ENCODE measurements at places on chromosomes 1 and 21. TPM values are rescaled to one million over a fixed set of nuclear protein-coding genes. Genes with fewer than 3 reads are reported as not detected.

CDCA8 gene
- total RNA-seq = 4.4 TPM

NAV1 gene
- total RNA-seq = 151 TPM

FCER1A gene
- not detected for total RNA-seq

DNA sequence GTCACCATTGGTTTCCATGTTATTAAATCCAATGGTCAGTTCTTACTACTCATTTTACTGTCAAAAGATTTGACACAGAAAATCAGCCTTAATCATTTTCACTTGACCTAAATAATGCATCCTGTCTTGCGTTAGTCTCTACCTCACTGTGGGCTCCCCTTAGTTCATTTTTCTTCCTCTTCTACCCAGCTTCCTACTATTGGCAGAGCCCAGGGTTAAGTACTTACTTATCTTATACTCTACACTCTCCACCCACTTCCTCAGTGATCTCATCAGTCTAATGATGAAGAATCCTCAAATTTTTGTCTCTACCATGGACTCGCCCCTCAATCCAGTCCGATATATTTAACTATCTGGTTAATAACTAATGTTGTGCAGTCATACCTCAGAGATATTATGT is 735.9 kb downstream of the KCNT2 start:
- H3K27me3 ChIP-seq = no peaks in the 10 kb centered on the region
- no peak for DNase-seq
- no peak overlapping the region for H3K4me3 ChIP-seq
- H3K36me3 ChIP-seq = no peaks in the 10 kb centered on the region
- H3K27ac ChIP-seq = no peak overlapping the region

- H3K27me3 ChIP-seq = no peaks in the 10 kb centered on the region
- H3K4me3 ChIP-seq = no peak overlapping the region
- peak; percentile 57 for DNase-seq
Observed at GRCh38 chr1:36411674-36412648, 14.3 kb upstream of the LSM10 start.

DNA sequence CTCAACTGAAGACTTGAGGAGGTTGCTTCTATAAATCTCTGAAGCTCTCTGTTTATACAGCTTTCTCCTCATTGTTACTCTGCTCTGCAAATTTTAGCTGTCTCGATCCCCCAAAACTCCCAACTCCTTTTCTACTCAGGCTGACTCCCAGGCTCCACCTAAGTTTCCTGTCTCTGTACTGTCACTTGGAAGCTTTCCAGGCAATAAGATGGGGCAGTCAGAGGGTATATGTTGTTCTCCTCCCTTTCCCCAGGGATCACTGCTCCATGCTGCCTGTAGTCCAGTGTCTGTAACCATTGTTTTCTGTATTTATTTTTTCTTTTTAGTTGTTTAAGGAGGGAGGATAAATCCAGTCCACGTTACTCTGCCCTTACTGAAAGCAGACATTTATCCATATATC is 13.4 kb downstream of the TSNAX start:
- H3K27ac ChIP-seq = no peak overlapping the region
- peaks cover 38% of the 10 kb centered on the region for H3K36me3 ChIP-seq
- H3K4me1 ChIP-seq = no peaks in the 10 kb centered on the region

DNA sequence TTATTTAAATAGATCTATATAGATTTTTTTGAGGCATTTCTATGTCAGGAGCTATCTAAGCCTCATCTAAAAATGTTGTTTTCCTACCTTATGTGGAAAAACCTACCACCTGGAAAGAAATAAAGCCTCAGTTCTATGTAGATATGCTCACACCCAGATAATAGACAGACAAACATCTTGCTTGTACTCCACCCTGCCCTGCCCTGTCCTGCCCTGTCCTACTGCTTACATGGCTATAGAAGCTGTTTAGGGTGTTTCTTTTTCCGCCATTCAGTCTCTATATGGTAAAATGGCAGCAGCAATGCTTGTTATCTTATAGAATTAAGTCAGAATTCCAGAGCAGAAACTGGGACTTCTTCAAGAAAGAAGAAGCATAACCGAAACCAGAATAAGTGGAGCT is 13.4 kb downstream of the CTTNBP2NL start:
- no peak for DNase-seq
- no peak overlapping the region for H3K4me3 ChIP-seq
- H3K36me3 ChIP-seq = peaks cover 9% of the 10 kb centered on the region
- no peaks in the 10 kb centered on the region for H3K27me3 ChIP-seq
- no peaks in the 10 kb centered on the region for H3K4me1 ChIP-seq

- H3K36me3 ChIP-seq = no peaks in the 10 kb centered on the region
- DNase-seq = no peak
- peak overlapping the region; percentile 86 for H3K27ac ChIP-seq
- H3K4me3 ChIP-seq = peak overlapping the region; percentile 4
- peaks cover 28% of the 10 kb centered on the region for H3K4me1 ChIP-seq
Observed at GRCh38 chr1:42319871-42320484, 15.1 kb downstream of the FOXJ3 start.

- H3K27me3 ChIP-seq = no peaks in the 10 kb centered on the region
- peaks cover 5% of the 10 kb centered on the region for H3K36me3 ChIP-seq
- no peak overlapping the region for H3K27ac ChIP-seq
- no peak for DNase-seq
Observed at GRCh38 chr1:19326748-19327065, 14.6 kb downstream of the SLC66A1 start.

DNA sequence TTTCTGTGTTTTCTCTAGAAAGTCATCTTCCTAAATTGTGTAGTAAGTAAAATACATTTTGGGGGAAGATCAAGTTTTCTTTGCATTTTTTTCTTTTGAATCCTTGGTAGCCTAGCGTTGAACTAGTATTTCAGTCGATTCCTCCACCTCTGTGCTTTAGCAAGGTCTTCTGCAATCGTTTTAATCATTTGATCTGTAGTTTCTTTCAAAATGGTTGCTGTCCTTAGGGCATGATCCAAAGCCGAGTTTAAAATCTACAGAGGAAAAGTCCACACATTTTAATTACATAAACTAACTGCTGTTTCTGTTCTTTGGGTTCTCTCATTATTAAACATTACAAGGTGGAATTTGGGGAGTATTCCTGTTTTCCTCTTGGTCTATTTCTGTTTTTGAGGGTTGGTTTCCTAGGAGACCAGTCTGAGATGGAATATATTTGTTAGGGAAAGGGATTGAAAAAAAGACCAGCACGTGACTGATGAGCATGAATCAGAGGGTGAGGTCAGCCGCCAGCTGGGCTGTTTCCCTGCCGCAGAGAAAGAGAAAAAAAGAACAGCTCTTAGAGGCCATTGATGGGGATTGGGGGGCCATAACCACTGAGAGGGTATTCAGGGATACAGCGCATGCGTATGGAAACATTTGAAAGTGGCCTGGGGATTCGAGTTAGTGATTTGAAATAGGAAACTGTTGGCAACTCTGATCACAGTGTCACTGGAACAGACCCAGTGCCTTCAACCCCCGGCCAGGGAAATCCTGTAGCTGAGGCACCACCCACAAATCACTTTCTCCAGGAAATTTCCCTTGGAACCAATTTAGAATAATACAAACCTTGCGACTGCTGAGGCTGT is 40.6 kb downstream of the AKNAD1 start:
- H3K27me3 ChIP-seq = no peaks in the 10 kb centered on the region
- no peaks in the 10 kb centered on the region for H3K36me3 ChIP-seq
- H3K4me1 ChIP-seq = peaks cover 5% of the 10 kb centered on the region
- no peak overlapping the region for H3K27ac ChIP-seq

DNA sequence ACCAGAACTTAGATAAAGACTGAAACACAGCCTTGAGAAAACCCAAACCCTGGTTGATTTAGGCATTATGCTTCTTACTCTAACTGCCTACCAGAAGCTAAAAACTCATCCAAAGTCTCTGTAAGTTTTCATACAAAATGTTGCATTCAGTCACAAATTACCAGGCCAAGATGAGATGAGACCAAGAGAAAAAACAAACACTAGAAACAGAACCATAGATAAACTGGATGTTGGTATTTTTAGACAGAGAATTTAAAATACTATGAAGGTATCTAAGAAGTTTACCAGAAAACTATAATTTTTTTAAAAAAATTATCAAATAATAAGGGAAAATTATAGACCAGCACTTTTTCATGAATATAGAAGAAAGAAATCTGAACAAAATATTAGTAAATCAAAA is 180.5 kb downstream of the VPS13D start:
- DNase-seq = no peak
- H3K4me3 ChIP-seq = no peak overlapping the region
- H3K27ac ChIP-seq = no peak overlapping the region
- H3K36me3 ChIP-seq = no peaks in the 10 kb centered on the region

- DNase-seq = no peak
- no peaks in the 10 kb centered on the region for H3K4me1 ChIP-seq
- no peaks in the 10 kb centered on the region for H3K27me3 ChIP-seq
- H3K27ac ChIP-seq = no peak overlapping the region
Observed at GRCh38 chr1:10193288-10193687, 17.1 kb upstream of the KIF1B start.

DNA sequence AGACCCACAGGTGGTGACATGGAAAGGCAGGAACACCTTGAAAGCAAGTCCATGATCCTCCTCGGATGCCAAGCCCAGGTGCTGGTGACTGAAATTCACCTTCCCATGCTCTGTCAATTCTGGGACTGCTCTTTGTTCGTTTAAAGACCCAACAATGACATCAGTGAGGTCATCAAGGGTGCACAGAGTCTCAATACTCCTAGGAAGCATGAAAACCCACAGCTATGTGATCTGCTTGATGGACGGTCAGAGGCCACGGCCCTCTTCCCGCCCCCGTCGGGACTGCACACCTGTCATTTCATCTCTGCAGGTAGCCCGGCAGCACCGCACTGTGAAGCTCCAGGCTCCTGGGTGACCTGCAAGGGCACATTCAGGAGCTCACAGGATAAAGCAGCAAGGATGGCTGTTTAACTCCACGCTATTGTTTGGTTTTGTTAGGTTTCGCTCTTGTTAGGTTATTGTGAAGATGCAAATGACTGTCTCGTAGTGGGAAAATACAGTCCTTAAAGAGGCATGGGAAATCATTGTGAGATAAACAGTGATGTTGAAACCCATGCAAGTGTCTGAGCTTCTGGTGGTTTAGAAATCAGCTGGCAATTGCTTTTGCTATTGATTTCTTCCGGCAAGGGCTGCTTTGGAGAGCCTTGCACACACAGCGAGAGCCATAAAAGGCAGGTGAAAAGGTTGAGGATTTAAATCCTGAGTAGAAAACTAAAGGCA is 124.8 kb upstream of the AJAP1 start:
- no peak overlapping the region for H3K4me3 ChIP-seq
- no peaks in the 10 kb centered on the region for H3K27me3 ChIP-seq
- no peak for DNase-seq
- no peak overlapping the region for H3K27ac ChIP-seq
- H3K4me1 ChIP-seq = no peaks in the 10 kb centered on the region
- no peaks in the 10 kb centered on the region for H3K36me3 ChIP-seq

GRCh38 chr1:156293895-156294294 is 1.6 kb downstream of the GLMP start:
- no peak overlapping the region for H3K27ac ChIP-seq
- H3K36me3 ChIP-seq = no peaks in the 10 kb centered on the region
- no peaks in the 10 kb centered on the region for H3K4me1 ChIP-seq
- no peak overlapping the region for H3K4me3 ChIP-seq
- DNase-seq = no peak

DNA sequence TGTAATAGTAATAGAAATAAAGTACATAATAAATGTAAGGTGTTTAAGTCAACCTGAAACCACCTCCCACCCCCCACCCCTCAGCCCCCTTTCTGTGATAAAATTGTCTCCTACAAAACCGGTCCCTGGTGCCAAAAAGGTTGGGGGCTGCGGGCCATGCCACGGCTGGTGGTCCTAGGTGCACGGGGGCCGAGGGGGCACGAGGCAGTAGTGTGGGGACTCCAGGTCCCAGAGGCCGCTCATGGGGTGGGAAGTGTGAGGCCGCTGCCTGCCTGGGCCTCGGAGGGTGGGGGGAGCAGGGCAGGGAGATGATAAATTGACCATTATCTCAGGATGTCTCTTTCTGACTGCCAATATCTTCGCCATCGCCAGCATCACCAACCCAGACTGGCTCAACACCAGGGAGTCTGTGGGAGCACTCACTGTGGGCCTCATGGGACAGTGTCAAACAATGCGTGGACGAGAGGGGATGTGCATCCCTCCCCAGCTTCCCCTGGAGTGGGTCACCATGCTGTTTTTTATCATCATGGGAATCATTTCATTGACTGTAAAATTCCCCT is 6.5 kb downstream of the ZBTB17 start:
- no peak overlapping the region for H3K4me3 ChIP-seq
- no peak overlapping the region for H3K27ac ChIP-seq
- peaks cover 10% of the 10 kb centered on the region for H3K36me3 ChIP-seq
- H3K4me1 ChIP-seq = peaks cover 3% of the 10 kb centered on the region
- no peak for DNase-seq

- peak overlapping the region; percentile 20 for H3K27ac ChIP-seq
- H3K27me3 ChIP-seq = no peaks in the 10 kb centered on the region
- H3K4me1 ChIP-seq = peaks cover 7% of the 10 kb centered on the region
- no peaks in the 10 kb centered on the region for H3K36me3 ChIP-seq
Observed at GRCh38 chr1:62045574-62045973, 149.1 kb upstream of the L1TD1 start.

- no peak overlapping the region for H3K27ac ChIP-seq
- H3K4me1 ChIP-seq = no peaks in the 10 kb centered on the region
- H3K36me3 ChIP-seq = no peaks in the 10 kb centered on the region
- H3K27me3 ChIP-seq = peaks cover 6% of the 10 kb centered on the region
Observed at GRCh38 chr1:31183927-31184554, 55.6 kb downstream of the NKAIN1 start.

DNA sequence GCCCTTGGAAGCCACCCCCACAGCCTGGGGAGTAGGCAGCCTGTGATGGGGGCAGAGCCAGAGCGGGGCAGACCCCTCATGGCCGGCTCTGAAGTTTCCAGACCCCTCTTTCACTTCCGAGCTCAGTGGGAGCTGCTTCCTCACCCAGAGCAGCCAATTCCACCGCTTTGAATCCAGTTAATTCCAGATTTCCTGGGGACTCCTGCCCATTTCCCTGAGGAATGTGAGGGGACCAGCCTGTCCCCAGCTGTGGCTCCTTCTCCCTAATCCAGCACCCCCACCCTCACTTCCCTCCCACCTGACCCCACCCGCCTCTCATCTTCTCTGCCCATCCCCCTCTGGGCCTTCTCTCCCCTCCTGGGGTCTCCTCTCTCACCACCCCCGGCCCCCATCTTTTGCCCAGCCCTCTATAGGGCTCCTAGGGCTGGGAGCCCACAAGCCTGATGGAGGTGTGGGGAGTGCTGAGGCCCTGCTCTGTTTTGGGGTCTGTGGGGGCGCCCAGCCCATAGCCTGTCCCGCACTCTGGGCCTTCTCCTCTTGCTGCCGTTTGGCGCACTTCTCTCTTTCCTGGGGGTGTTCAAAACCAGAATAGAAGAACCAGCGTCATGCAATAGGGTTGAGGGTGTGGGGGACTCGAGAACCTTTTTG is 26.2 kb upstream of the TNFRSF1B start:
- no peak overlapping the region for H3K4me3 ChIP-seq
- H3K36me3 ChIP-seq = no peaks in the 10 kb centered on the region
- DNase-seq = no peak

GRCh38 chr1:201791779-201792173 is 37.2 kb upstream of the IPO9 start:
- DNase-seq = peak; percentile 85
- peak overlapping the region; percentile 86 for H3K27ac ChIP-seq
- no peaks in the 10 kb centered on the region for H3K27me3 ChIP-seq
- H3K4me3 ChIP-seq = no peak overlapping the region
- H3K4me1 ChIP-seq = no peaks in the 10 kb centered on the region
- H3K36me3 ChIP-seq = peaks cover 94% of the 10 kb centered on the region

GRCh38 chr1:167601442-167602383 is 28.3 kb upstream of the RCSD1 start:
- H3K27me3 ChIP-seq = no peaks in the 10 kb centered on the region
- DNase-seq = peak; percentile 40
- peaks cover 5% of the 10 kb centered on the region for H3K4me1 ChIP-seq
- H3K27ac ChIP-seq = no peak overlapping the region
- no peaks in the 10 kb centered on the region for H3K36me3 ChIP-seq

All from cardiac muscle cell (in vitro differentiated cells and primary cell).